ENCODE measurements at places on chromosomes 5 and 9. TPM values are rescaled to one million over a fixed set of nuclear protein-coding genes. Genes with fewer than 3 reads are reported as not detected.

Gene NR4A3
- 0.26 TPM for total RNA-seq

Gene MSH3
- 12.0 TPM for total RNA-seq

Gene CHSY3
- 12.7 TPM for total RNA-seq

Gene PGM5
- total RNA-seq, result 6.3 TPM

Gene NUTM2G
- total RNA-seq, result not detected

Gene TSSK1B
- not detected for total RNA-seq

Gene ADAMTS19
- not detected for total RNA-seq

Data from pericardium fibroblast (primary cell).